Camera-type eye (tissue), 1 donor: ENCODE measurements at places on chromosomes 6 and 20. TPM values are rescaled to one million over a fixed set of nuclear protein-coding genes. Genes with fewer than 3 reads are reported as not detected.

The B3GAT2 gene
- 15.0 TPM for total RNA-seq

The HLA-DRA gene
- total RNA-seq: 40.0 TPM

The DEFB118 gene
- total RNA-seq: not detected

The BIRC7 gene
- 33.8 TPM for total RNA-seq

The GPR6 gene
- not detected for total RNA-seq

The DLL1 gene
- total RNA-seq: 23.6 TPM

The HMGCLL1 gene
- total RNA-seq: 15.2 TPM

The RPP21 gene
- 24.8 TPM for total RNA-seq

The MRPL18 gene
- 47.7 TPM for total RNA-seq

The RUNX2 gene
- total RNA-seq: 5.1 TPM

The KCNG1 gene
- total RNA-seq: 3.4 TPM

The VTA1 gene
- total RNA-seq: 90.5 TPM

The ZKSCAN8 gene
- total RNA-seq: 53.1 TPM

The ATF6B gene
- 35.8 TPM for total RNA-seq

The PSORS1C1 gene
- 0.22 TPM for total RNA-seq

The CST4 gene
- total RNA-seq: not detected

The WFDC10B gene
- total RNA-seq: not detected

The UBE2J1 gene
- 48.2 TPM for total RNA-seq

The SMPDL3A gene
- 22.2 TPM for total RNA-seq

The CGAS gene
- total RNA-seq: 3.7 TPM

The DAAM2 gene
- 28.1 TPM for total RNA-seq

The TP53TG5 gene
- not detected for total RNA-seq

The BMP2 gene
- 15.4 TPM for total RNA-seq

The DTNBP1 gene
- 20.5 TPM for total RNA-seq

The CAPN11 gene
- not detected for total RNA-seq

The TMC2 gene
- total RNA-seq: not detected

The ADAM33 gene
- total RNA-seq: 42.6 TPM

The LY6G5C gene
- total RNA-seq: 1.9 TPM
